Natural killer cell treated with Interleukin-12 subunit alpha and Interleukin-12 subunit beta and Interleukin-15 and Interleukin-18, amount 100 ng/mL, for 72 hours (primary cell): ENCODE measurements at places on chromosomes 16 and 17. TPM values are rescaled to one million over a fixed set of nuclear protein-coding genes. Genes with fewer than 3 reads are reported as not detected.

- no peak for DNase-seq
Measured at GRCh38 chr17:53137869-53138268, 684.9 kb upstream of the KIF2B start.

The KRT28 gene
- not detected for total RNA-seq

GRCh38 chr17:35423761-35424160 lies 8.5 kb downstream of the SLFN12 start:
- no peak for DNase-seq

- no peak for DNase-seq
Measured at GRCh38 chr17:61250335-61250890, 149.2 kb upstream of the TBX2 start.

GRCh38 chr16:19919142-19919541 lies 34.5 kb upstream of the GPRC5B start:
- DNase-seq, result no peak

DNA sequence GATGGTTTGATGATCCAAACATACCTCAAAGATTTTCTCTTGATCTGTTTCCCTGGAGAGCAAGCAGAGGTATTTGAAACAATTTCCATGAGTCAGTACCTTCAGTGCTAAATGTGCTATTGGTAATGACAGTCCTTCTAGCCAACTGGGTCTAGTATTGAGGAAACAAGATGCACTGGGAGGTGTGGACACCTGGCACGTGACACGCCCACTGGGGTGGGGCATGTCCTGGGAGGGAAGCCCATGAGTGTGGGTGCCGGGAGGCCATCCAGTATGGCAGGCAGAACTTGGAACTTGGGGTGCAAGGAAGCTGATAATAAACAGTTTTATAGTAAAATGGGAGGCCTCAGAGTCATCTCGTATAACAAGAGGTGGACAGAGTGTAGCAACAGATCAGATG lies 17.9 kb upstream of the AKAP1 start:
- DNase-seq, result no peak

GRCh38 chr16:23537390-23537789 lies 19.8 kb downstream of the EARS2 start:
- no peak for DNase-seq
